ENCODE measurements at places on chromosomes 16 and 17.

DNA sequence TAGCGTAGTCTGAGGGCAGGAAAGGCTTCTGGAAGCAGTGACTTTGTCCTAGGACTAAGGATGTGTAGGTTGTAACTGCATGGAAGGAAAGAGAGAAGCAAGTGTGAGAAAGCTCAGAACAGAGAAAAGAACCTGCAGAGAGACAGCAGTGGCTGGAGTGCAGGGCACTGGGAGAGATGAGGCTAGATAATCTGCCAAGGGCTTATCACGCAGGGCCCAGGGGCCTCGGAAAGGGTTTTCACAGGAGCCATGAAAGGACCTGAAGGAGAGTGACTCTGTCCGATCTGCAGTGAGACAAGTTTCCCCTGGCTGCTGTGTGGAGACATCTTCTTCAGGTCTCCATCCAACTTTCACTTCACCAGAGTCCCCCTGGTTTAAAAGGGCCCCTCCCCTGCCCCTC is 7.1 kb upstream of the SRCAP start:
- DNase-seq = peak; percentile 54

- peak; percentile 78 for DNase-seq
These were observed 521 bp downstream of the GGA2 start for GRCh38 chr16:23509782-23510163.

GRCh38 chr17:73388578-73388905 is 76.7 kb upstream of the CDC42EP4 start:
- no peak for DNase-seq

DNA sequence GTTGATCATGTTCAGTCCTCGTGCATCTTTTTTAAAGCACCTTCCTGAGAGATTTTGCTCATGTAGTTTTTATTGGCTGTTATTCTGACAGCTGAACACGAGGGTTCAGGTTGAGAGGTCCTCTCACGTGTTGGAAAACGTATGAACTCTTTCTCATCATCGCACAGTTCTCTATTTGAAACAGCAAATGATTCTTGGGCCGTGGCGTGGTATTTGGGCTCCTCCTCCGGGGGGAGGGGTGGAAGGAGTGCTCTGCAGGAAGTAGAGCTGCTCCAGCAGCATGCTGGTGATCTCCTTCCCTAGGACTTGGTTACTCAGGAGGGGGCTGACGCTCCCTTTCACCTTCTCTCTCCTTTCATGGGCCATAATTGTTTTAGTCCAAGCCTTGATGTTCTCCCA is 70.4 kb downstream of the KSR1 start:
- DNase-seq = peak; percentile 91

- no peak for DNase-seq
These were observed 323.0 kb downstream of the C16orf95 start for GRCh38 chr16:86994215-86994614.

DNA sequence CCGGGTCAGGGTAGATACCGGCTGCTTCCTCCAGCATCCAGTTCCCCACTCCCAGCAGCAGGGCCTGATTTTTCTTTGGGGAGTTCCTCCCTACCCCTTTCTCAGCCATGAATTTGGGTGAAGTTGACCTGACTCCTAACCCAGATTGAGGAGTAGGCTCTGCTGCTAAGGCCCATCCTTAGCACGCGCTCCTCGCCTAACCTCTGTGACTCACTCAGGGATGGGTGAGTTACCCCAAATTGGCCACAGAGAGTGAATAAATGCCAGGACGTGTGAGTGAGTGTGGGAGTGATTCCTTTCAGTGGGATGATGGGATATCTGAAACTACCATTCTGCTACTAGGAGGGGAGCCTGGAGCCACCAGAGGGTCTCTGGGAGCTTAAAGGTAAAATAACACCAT is 28.9 kb upstream of the ABCC12 start:
- no peak for DNase-seq

DNA sequence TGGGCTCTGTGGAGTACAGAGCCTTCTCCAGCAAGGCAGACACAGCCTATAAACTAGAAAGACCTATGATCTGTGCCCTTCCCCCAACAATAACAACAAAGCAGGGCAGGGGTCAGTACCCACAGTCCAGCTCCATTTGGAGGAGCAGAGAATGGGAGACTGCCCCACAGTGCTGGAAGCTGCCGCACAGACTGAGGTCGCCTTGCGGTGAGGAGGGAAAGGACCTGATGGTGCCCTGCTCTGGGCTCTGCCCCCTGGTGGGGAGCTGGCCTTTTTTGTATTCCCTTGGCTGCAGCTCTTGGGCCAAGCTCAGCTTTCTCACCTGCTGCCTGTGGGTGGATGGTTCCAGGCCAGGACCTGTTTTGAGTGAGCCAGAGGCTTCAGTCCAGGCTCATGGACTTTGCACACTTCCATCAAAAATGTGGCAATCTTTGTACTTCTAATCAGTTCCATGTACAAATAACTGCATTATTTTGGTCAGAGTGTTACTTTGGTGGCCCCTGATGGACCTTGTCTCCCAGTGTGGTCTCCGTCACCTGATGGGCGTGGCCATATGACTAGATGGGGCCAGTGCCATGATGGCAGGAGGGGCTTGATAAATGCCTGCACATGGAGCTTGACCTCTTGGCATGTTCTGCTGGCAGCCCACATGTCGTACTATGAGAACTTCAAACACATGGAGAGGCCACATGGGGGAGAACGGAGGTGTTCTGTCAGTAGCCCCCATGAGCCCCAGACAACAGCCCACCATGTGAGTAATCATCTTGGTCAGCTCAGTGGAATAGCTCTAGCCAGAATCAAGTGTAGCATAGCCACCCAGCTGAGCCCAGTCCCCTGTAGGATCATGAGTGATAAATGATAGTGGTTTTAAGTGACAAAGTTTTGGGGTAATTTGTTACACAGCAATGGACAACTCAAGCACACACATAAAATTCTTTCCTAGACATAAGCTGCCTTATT is 24.2 kb downstream of the B9D1 start:
- DNase-seq = peak; percentile 87

- no peak for DNase-seq
These were observed 60.6 kb upstream of the DNAH17 start for GRCh38 chr17:78637643-78638420.

DNA sequence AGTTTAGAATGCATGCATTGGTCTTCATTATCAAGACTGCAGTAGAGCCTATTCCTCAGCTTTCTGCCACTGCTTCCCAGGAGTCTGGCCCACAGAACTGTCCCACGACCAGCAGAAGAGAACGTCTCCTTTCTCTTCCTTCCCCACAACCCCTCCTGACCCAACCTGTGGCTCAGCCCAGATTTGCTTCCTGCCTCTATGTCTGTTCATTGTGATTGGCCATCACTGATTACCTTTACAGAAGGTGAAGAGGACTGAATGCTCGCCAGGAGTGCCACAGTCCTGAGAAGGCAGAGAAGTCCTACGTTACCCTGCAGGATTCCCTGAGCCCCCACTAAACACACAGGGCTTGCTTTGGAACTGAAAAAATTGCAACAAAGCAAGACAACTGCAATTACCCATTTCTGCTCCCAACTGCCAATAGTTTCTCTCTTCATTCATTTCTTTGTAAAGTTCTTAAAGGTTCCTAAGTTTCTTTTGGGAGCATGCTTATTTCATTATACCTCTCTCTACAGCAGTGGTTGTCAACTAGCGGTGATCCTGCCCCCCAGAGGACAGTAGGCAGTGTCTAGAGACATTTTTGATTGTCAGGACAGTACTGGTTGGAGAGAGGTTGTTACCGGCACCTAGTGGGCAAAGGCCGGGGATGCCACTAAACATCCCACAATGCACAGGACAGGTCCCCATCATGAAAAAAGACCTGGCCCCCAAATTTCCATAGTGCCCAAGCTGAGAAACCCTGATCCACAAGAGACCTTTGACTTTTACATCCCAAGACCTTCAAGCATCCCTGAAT is 4.5 kb upstream of the NAT9 start:
- peak; percentile 91 for DNase-seq

GRCh38 chr17:652314-652713 is 62.3 kb downstream of the VPS53 start:
- no peak for DNase-seq

DNA sequence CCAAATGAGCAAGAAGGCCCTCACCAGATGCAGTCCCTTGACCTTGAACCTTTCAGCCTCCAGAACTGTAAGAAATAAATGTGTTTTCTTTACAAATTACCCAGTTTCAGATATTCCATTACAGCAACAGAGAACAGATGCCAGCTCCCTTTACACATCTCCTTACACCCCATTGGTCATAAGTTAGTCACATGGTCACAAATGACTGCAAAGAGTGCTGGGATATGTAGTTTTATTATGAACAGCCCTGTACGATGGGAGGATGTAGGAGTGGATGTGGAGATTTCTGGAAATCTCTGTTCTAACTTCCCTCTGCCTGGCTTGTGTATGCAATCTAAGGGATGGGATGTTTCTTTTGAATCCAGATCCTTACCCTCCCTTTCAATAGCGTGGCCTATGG is 13.3 kb upstream of the RPL38 start:
- peak; percentile 75 for DNase-seq

GRCh38 chr17:48211011-48211410 is 103.4 kb downstream of the SNX11 start:
- no peak for DNase-seq

DNA sequence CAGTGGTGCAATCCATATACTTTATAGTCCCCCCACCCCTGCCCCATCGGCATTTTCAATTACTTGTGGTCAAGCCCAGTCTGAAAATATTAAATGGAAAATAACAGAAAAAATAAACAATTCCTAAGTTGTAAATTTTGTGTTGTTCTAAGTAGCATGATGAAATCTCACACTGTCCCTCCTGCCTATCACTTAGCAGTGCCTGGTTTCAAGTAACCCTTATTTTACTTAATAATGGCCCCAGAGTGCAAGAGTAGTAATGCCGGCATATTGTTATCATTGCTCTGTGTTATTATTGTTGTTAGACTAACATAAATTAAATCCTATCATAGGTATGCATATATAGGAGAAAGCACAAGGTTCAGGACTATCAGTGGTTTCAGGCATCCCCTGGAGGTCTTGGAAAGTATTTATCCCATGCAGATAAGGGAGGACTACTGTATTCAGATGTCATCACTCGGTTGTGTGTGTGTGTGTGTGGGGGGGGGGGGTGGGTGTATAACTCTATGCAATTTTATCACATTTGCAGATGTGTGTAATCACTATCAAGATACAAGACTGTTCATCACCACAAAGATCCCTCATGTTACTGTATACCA is 9.3 kb downstream of the UBE2G1 start:
- no peak for DNase-seq

DNA sequence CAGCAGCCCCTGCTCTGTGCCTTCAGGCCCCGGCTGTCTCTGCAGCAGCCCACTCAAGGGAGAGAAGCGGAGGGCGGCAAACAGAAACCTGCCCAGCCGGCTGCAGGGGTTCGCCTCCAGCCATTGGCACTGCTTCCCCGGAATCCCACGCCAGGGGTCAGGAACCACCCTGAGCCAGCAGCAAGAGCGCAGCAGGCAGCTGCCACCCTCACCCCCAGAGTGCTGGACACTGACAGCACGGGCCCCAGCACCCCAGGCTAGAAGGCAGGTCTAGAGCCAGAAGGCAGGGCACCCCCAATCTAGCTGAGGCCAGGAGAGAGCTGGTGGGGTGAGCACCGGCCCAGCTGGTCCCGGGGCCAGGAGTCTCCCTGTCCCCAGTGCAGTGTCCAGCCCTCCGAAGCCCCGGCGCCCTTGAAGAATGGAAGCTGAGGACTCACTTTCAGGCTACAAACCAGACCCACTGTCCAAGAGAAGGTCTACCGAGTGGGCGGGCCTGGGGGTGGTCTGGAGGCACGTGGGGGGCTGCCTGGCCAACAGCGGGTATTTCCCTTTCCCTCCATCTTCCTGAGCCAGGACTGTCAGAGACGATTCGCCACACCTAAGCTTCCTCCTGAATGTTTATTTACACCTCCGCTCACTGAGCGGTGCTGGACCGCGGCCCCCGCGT is 8.4 kb downstream of the UBALD2 start:
- DNase-seq = no peak

- DNase-seq = no peak
These were observed 19.2 kb downstream of the RAI1 start for GRCh38 chr17:17700251-17700969.

- DNase-seq = peak; percentile 90
These were observed 6.9 kb upstream of the PIRT start for GRCh38 chr17:10844621-10845387.

DNA sequence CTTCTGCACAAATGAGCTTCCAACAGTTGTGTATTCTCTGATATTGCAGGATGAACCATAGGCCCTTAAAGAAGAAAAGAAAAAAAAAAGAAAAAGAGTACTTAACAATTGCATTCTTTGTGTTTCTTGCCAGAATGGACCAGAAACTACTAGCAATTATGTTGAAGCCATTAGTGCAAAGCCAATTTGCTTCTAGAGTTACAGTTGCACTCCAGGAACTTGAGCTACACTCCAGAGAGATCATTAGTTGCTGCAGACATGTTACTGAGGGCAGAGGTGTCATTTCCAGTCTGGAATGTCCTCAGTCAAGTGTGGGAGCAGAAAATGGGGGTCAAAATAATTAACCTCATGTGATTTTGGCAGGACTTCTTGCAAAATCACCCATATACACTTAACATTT is 85.6 kb upstream of the CCL2 start:
- DNase-seq = no peak

- peak; percentile 56 for DNase-seq
These were observed 236.4 kb downstream of the PRKCA start for GRCh38 chr17:66538776-66539175.

DNA sequence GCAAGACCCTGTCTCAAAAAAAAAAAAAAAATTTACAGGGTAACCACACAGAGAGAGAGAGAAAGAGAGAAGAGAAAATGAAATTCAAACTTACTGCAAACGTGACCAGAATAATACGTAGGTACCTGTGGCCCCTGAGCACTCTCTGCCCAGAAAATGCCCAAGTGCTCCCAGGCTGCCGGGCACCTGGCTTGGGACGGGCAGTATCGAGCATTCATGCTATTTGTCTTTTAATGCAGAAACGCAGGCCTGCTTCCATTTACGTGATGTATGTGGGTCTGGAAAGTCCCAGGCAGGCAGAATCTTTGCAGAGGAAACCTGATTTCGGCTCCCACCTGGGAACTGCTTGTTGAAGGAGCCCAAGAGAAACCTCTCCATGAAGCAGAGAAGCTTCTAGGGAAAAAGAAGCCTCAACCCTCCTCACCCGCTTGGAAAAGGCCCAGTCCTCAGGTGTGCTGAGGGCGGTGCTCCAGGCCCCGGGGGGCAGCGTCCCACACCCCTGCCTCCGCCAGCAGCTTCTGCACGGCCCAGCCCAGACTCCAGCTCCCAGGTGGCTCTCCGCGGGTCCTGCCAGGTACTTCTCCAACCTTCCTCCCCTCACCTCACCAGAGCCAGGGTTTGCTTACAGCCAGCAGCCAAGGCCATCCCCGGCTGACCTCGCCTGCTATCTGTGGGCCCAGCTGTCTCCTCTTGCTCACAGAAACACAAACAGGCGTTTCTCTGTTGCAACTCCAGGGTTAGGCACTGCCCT is 14.0 kb downstream of the RPH3AL start:
- peak; percentile 33 for DNase-seq
